ENCODE measurements at places on chromosomes 4 and X.
A peak's percentile ranks its signal among the peaks of the same experiment; 100 is the strongest.

DNA sequence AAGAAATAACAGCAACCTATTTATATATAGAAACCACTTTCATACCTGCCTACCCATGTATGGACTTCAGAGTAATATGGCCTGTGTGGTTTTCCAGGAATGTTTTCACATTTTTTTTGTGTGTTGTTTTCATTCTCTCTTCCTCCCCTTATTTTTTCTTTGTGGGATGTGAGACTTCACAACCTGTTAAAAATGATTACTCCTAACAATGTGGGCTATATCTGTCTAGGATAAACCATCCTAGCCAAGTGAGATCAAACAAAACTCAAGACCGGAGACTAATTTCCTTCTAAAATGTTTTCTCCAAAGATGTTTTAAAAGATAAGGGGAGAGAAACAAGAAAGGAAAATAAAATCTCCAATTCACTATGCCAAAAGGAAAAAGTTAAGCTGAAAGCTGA is 106.1 kb upstream of the DIPK2B start:
- DNase-seq = no peak

DNA sequence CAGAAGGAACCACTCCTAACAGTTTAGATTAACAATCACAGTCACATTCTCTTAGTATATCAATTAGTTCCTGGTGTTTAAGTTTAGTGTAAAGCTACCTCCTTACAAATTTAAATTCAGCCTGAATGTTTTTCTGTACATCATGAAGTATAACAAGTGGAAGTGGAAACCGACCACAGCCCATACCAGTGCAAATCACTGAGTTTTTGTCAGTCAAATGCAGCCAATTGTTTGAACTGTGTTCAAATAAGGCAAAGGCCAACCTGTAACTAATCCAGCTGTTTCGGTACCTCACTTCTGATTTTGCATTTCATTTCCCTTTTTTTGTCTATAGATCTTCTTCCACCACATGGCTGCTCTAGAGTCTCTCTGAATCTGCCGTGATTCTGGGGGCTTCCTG is 1215.3 kb downstream of the PCDH18 start:
- no peak for DNase-seq

DNA sequence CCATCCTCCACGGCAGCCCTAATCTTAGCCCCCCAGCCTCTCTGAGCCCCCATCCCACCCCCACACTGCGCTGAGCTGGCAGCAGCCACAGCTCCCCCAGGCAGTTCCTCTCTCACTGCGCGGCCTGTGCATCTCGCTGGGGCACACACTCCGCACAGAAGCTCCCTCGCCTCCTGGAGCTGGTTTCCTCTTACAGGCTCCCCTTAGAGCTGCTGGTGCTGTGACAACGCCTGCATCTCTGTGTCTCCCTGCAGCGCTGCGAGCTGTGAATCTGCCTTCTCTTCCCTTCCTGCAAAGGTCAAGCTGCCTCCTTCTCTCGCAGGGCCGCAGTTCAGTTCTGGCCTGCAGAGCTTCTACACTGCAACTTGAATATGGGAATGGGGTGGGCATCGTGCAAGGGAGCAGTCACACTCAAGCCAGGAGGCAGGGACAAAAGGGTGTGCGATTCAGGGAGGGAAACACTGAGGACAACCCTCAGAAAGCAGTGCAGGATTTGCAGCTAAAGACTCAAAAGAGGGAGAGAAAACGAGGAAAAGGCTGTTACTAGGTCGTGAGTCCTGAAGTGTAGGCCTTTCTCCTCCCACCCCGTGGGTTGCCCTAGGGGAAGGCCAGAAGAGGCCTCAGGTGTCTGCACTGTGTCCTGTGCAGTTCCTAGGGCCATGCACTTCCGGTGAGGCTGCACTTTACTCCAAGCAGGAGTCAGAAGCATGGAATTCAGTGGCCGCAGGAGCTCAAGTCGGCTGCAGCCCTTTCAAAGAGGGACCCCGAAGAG is 87.0 kb downstream of the BCOR start:
- peak; percentile 66 for DNase-seq

- DNase-seq = no peak
Measured at GRCh38 chr4:1601852-1602654, 82.1 kb downstream of the FAM53A start.

- DNase-seq = no peak
Measured at GRCh38 chrX:108582151-108582550, 142.5 kb downstream of the COL4A5 start.
